Activated CD4-positive, alpha-beta T cell treated with anti-CD3 and anti-CD28 coated beads, Interleukin-2, amount 50 U/mL, for 48 hours (primary cell): ENCODE measurements at places on chromosomes 3 and 15.

DNA sequence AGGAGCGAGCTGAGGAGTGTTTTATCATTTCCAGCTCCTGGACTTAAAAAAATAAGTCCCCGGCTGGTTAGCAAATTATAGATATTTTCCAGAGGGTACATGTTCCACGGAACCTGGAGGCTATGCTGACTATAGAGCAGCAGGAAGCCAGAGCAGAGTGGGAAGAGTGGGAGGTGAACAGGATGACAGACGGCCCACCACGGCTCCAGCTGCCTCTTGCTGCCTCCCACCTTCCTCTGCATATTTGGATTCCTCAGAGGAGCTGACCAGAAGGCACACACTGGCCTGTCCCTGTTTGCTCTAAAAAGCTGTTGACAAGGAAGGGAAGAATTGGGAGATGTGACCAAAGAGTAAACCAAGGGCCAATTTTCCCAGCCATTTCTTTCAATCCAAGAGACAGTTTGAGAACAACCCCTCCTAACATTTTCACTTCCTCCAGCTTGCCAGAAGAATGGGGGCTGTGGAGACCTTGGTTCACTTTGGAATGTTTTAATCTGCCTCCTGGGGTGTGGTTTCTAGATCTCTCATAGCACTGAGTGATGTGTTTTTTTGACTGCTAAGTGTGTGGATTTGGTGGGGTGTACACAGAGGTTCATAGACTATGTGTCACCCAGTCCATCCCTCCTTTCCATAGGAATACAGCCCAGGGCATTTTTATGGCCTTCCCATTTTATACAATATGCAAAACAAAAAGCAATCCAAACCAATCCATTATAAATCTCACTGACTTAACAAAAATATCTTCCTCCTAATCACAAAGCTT, 36.8 kb downstream of the HGD start:
- no peak for DNase-seq

GRCh38 chr3:141341536-141341935, 26.8 kb upstream of the ZBTB38 start:
- no peak for DNase-seq

- DNase-seq = peak; percentile 35
These were observed 13.8 kb downstream of the ATP10A start for GRCh38 chr15:25849157-25849921.

GRCh38 chr15:85579957-85580694, 199.7 kb downstream of the AKAP13 start:
- DNase-seq = no peak

DNA sequence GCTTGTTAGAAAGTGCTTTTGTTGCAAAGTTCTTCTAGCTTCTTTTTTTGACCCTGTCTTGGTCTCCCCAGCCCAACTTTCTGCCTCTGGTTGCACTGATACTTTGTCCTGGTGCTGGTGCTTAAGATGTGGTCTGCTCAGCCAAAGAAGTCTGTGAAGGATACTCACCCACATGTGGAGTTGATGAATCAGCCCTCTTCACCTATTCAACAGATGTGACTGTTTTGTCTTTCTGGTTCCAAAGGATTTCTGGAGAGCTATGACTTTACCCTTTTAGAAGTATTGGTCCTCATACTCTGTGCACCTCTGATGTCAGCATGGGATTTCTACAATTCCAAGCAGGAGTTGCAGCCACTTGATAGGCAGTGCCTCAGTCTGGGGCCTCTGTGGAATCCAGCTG, 84.1 kb downstream of the PCCB start:
- no peak for DNase-seq

DNA sequence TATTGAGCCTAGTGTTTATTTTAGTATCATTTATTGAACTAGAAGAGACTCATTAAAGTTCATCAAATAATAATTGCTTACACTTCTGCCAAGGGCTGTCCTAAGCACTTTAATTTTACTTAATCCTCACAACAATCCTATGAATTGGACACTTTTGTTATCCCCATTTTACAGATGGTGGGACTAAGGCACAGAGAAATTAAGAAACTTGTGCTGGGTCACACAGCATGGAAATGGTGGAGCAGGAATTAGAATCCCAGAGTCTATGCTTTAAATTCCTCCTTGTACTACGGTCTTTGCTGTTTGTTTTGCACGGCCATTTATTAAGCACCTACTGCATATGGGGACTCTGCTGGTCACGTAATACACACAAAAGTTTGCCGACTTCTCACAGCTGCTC, 7.9 kb downstream of the ATP2B2 start:
- DNase-seq = no peak

GRCh38 chr3:125185805-125186204, 26.7 kb downstream of the SLC12A8 start:
- no peak for DNase-seq
